ENCODE measurements at places on chromosomes 7 and 10.

- DNase-seq = no peak
Observed at GRCh38 chr10:12500381-12501303, 151.3 kb downstream of the CAMK1D start.

DNA sequence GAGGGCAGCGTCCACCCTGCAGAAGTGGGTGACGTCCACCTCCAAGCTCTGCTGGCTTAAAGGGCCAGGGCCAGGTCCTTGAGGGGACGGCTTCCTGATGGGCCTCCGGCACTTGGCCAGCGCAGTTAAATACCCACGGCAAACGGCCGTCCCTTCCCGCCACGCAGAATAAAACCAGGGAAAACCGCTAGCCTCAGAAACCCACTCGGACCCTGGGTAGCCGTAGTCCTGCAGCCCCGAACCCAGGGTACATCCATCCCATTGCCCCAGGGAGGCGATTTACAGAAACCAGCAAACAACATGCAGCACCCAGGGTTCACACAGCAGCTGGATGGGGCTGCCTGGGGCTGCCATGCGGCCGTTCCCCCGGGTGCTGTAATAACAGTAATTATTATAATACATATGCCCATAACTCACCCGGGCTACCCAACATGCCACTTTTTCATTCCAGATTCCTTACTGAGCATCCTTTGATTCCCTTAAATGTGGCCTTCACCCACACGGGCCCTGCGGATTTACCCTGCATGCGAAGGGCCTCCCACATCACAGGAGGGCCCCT lies 81.5 kb upstream of the PDGFA start:
- no peak for DNase-seq

DNA sequence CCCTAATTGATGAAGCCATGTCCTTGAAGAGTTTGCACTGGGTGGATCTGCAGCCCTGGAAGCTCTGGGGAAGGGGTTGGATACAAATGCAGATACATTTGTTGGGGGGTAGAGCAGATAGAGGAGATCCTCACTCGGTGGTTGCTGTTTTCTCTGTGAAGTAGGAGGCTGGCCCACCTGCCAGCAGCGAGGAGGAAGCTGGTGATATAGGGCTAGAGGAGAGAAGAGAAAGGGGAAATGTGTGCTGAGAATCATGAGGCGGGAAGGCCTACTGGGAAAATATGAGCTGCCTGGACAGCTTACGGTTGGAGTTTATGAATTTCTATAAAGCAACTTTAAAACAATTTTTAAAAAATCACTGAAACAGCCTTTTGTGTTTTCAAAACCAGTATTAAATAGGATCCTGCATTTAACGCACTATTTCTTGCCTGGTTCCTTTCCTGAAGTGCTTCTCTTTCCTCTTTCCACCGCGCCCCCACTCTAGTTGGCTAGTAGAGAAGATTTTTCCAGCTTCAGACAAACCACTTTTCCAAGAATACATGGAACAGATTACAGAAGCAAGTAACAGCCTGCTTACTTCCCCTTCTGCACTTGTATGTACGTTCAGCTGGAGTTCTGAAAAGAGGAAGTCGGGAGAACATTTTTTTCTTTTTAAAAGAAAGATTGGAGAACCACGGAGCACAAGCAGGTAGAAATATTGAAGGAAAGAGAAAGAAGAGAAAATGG lies 100.6 kb upstream of the GLCCI1 start:
- no peak for DNase-seq

- DNase-seq = no peak
Observed at GRCh38 chr7:16293669-16294425, 127.5 kb downstream of the CRPPA start.

DNA sequence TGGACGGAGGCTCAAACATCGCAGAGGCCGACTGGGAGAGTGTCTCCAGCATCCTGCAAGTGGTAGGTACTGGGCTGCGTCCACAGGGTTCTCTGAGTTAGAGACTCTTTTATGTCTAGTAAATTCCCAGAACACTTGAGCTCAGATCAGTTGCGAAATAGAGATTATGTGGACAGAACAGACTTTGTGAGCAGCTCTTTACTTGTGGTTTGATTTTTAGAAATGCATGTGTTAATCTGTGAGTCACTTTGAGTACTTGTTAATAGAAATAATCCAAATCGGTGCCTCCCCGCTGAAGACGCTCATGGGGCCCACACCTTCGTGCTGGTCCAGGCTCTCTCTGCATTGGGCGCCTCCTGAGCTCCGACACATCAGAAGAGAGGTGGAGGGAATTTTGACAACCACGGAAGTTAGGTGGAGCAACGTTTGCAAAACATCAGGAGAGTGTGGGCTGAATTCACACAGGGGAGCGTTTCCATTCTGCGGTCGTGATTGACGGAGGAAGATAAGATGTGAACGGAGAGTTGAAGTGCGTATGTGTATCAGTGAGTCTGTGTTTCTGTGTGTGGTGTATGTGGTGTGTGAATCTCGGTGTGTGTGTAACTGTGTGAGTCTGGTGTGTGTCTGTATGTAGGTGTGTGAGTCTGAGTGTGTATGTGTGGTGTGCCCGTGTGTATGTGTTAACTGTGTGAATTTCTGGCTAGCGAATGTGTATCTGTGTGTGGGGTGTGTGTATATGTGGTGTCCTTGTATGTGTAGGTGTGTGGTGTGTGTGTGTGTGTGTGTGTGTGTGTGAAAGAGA lies 32.1 kb downstream of the PFKP start:
- no peak for DNase-seq

- DNase-seq = peak; percentile 32
Observed at GRCh38 chr7:49852619-49853462, 79.4 kb downstream of the VWC2 start.

- DNase-seq = no peak
Observed at GRCh38 chr10:49612513-49613164, 1.2 kb upstream of the CHAT start.

DNA sequence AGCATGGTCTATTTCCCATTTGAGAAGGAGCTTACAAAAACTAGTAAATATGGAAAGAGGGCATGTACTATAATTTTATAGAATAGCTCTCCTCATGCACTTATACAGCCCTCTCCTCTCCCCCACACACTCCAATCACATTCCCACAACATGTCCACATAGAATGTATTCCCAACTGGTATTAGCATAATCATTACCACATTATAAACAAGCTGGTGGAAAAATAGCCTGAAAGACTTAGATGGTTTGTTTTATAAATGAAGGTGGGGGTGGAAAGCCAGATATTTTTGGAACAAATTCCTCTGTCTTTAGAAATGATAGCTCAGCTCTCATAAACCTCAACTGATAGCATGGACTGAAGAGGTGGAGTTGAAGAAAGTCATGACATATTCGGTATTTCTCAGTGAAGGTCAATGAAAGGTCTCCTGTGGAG lies 410.1 kb downstream of the SUGCT start:
- no peak for DNase-seq

- no peak for DNase-seq
Observed at GRCh38 chr10:49371967-49372366, 23.9 kb downstream of the DRGX start.

DNA sequence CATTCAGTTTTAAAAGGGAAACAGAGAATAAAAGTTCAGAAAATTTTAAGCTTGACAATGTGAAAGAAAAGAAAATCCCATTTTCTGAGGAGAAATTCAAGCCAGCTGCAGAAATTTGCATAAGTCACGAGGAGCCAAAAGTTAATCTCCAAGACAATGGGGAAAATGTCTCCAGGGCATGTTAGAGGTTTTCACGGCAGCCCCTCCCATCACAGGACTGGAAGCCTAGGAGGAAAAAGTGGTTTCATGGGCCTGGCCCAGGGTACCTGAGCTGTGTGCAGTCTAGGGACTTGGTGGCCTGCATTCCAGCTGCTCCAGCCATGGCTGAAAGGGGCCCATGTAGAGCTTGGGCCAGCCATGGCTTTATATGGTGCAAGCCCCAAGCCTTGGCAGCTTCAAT lies 59.6 kb upstream of the NXPH1 start:
- no peak for DNase-seq

DNA sequence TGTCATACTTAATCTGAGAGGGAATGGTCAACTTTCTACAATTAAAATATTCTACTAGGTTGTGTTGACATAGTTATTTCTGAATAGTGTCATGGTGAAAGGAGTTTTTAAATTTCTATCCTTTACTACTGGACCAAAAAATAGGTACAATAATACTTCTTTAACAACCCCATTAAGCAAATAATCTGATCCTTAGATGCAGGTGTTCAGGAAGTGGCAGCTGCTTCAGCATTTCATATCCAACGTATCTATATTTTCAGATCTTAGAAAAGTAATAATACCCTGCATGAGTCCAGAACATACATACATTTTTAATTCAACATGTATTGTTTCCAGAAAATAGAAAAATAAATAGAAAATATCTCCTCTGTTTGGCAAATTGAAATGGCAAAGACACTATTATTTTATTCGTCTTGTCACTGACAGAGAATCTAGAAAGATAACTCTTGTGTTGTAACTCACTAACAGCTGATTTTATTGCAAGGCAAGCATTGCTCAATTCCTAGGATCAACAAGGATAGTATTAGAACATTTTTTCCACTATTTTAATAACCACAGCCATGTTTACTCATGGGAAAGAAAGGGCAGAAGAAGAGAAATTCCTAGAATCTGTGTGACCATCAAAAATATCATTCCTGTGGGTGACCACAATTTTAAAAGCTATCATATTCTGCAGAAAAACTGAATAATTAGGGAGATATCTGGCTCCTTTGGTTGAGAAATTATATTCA lies 159.3 kb upstream of the CNTNAP2 start:
- no peak for DNase-seq

GRCh38 chr10:97676770-97677581 lies 10.1 kb downstream of the AVPI1 start:
- peak; percentile 26 for DNase-seq

DNA sequence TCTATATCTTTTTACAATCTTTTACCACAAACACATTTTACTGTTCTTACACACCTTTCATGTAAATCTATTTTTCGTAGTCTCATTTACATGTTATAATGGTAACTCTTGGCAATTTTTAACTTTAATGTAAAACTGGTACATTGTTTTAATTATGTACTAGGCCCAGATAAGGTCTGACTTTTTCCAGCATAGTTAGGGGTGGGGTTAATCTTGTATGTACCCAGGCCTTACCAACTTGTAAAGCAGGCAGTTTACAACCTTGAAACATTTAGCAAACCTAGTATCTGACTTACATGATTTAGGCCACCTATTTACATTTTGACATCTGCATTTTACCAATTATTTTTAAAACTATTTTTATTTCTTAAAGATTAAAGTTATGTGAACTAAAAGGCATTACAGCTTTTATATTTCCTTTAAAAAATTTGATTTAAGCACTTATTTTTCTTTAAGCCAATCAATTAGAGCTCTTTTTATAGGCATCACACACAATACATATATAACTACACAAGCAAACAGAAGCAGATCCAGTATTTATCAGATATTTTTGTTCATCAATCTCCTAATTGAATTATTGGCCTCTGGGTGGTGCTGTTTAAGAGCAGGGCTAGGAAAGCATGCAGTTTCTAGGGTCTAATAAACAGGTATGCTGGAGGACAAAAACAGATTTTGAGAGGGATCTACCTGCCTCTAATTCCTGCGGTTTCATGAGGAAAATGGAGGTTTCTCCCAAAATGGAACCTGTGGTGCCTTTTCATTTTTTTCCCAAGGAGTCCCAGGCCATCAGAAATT lies 19.7 kb upstream of the CROT start:
- no peak for DNase-seq

- DNase-seq = no peak
Observed at GRCh38 chr10:31949266-31949665, 20.6 kb upstream of the ARHGAP12 start.

DNA sequence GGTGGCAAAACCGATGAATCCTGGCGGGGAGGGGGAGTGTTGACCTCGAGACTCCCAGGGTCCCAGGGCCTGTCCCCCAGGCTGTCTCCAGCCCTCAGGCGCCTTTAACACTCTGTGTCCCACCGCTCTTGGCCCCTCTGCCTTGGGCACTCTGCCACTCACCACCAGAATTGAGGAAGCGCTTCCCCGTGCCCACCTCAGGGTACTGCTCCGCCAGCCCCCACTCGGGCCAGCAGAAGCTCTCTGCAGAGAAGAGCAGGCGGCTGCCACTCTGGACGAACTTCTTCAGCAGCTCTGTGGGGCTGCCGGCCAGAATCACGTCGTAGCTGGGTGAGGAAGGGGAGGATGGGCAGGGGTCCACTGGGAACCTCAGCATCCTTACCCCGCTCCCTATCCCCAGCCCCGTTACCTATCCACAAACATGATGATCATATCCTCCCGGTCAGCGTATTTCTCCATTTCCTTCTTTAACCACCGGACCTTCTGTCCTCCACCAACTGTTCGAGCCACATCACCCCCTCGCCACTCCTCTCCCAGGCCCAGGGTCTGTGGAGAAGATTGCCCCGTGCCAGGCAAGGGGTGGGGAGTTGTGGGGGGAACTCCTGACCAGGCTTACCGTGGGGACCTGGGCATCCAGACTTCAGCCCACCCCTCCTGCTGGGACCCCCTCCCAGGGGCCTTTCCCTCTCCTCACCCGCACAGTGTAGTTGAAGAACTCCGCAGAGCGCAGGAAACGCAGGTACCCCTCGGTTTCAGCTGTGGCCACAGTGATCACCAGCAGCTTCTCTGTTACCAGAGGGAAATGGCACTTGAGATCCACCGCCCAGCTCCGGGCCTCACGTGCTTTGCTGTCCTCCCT lies 1.2 kb downstream of the PLOD3 start:
- no peak for DNase-seq

DNA sequence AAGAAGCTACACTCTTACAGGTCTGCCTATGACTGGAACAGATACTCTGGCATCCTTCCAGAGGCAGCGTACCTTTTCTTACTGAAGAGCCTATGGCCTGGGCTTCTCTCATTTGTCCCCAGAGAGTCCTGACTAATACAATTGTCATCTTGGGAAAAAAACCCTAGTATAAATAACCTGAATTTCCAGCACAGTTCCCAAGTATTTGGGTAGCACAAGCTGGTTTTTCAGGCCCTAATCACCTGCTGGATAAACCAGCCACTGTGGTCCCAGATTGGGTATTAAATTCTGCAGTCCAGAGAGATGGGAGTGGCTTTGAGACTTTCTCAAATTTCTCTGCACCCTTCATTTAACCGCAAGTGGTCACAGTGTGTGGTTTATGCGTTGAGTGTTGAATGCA lies 186.8 kb upstream of the NEBL start:
- peak; percentile 87 for DNase-seq

GRCh38 chr10:20596065-20596755 lies 300.9 kb downstream of the NEBL start:
- DNase-seq = no peak

GRCh38 chr7:22088827-22089226 lies 143.1 kb upstream of the CDCA7L start:
- no peak for DNase-seq

DNA sequence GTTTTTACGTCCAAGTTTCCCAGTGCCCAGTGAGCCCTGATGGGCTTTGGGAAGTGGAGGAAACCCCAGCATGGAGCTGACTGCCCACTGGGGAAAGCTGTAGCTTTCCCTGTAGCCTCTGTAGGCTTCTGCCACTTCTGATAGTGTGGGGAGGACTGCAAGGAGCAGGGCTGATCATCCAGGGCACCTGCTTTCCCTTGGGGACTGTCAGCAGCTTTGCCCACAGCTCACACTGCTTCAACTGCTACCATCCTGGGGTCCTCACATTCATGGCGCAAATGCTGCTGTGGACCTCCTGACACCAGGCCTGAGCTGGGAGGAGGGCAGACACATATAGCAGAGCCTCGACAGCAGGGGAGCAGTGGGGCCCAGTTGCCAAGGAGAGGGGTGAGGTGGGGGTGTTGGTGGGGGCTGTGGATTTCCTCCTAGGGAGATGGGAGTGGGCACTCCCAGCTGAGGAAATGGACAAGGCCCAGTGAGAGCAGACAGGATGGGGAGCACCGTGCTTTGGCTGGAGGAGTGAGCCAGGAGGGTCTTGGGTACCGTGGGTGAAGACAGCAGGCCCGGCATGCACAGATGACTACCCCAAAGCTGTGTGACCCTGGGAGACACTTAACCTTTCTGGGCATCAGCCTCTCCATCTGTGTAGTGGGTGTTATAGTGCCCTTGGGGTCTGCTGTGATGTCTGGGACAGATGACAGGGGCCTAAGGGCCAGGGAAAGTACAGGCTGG lies 16.2 kb downstream of the RAMP3 start:
- DNase-seq = no peak

All from RCC 7860 (cell line).